ENCODE measurements at places on chromosomes 5 and 9. TPM values are rescaled to one million over a fixed set of nuclear protein-coding genes. Genes with fewer than 3 reads are reported as not detected.

The RPS23 gene
- polyA plus RNA-seq: 4,242 TPM

The TIMD4 gene
- polyA plus RNA-seq: 0.72 TPM

The KIF4B gene
- not detected for polyA plus RNA-seq

The FAM169A gene
- polyA plus RNA-seq: not detected

The CBY3 gene
- 0.25 TPM for polyA plus RNA-seq

The CDH10 gene
- polyA plus RNA-seq: not detected

The SLC31A1 gene
- polyA plus RNA-seq: 13.7 TPM

The NRG2 gene
- 2.0 TPM for polyA plus RNA-seq

The TAF11L10 gene
- not detected for polyA plus RNA-seq

The C9 gene
- not detected for polyA plus RNA-seq

The ADAMTS2 gene
- 40.7 TPM for polyA plus RNA-seq

The CNTFR gene
- 18.9 TPM for polyA plus RNA-seq

The TAF11L11 gene
- not detected for polyA plus RNA-seq

The ANKDD1B gene
- 0.46 TPM for polyA plus RNA-seq

The SPATA31C1 gene
- polyA plus RNA-seq: not detected

The ASPN gene
- 1.1 TPM for polyA plus RNA-seq

The RASGEF1C gene
- not detected for polyA plus RNA-seq

The TCF7 gene
- 4.7 TPM for polyA plus RNA-seq

The GPX3 gene
- 5,613 TPM for polyA plus RNA-seq

The MLANA gene
- polyA plus RNA-seq: not detected

The RAB3C gene
- polyA plus RNA-seq: 5.5 TPM

The FYB1 gene
- 4.9 TPM for polyA plus RNA-seq

The NXNL2 gene
- polyA plus RNA-seq: 0.06 TPM

The NR2F1-AS1 gene
- polyA plus RNA-seq: 1.5 TPM

The SPAG8 gene
- 0.90 TPM for polyA plus RNA-seq

The CCDC152 gene
- 0.92 TPM for polyA plus RNA-seq

The ZBTB43 gene
- 2.5 TPM for polyA plus RNA-seq

The PFN3 gene
- polyA plus RNA-seq: not detected

The NMUR2 gene
- not detected for polyA plus RNA-seq

The BAAT gene
- polyA plus RNA-seq: not detected

The RECK gene
- 11.5 TPM for polyA plus RNA-seq

The BBLN gene
- polyA plus RNA-seq: 110 TPM

The SLC34A3 gene
- polyA plus RNA-seq: 0.06 TPM

The PPP3R2 gene
- polyA plus RNA-seq: not detected

The PPIC gene
- polyA plus RNA-seq: 33.6 TPM

The CNTRL gene
- 6.7 TPM for polyA plus RNA-seq

The NME5 gene
- 1.2 TPM for polyA plus RNA-seq

The CTSV gene
- 0.34 TPM for polyA plus RNA-seq

The PCDHGA1 gene
- polyA plus RNA-seq: 0.25 TPM

The PDLIM4 gene
- 39.4 TPM for polyA plus RNA-seq

The RNF130 gene
- 37.6 TPM for polyA plus RNA-seq

The ALDH1B1 gene
- polyA plus RNA-seq: 10.5 TPM

The AK8 gene
- polyA plus RNA-seq: not detected

The LTC4S gene
- 4.3 TPM for polyA plus RNA-seq

The ARL14EPL gene
- polyA plus RNA-seq: 0.18 TPM

The NIM1K gene
- polyA plus RNA-seq: 0.33 TPM

The SVEP1 gene
- 3.8 TPM for polyA plus RNA-seq

The SV2C gene
- polyA plus RNA-seq: 0.05 TPM

The PTPN3 gene
- 8.1 TPM for polyA plus RNA-seq

The C5orf63 gene
- polyA plus RNA-seq: 1.9 TPM

The NOXA1 gene
- 6.8 TPM for polyA plus RNA-seq

The ZNF658 gene
- polyA plus RNA-seq: 0.94 TPM

The ENTREP1 gene
- 4.3 TPM for polyA plus RNA-seq

The CCDC171 gene
- 1.1 TPM for polyA plus RNA-seq
